SW 1271 (cell line): ENCODE measurements at places on chromosomes 7 and 10.

- no peak for DNase-seq
These were observed 285.9 kb downstream of the ADARB2 start for GRCh38 chr10:1451362-1451888.

GRCh38 chr10:1210667-1211066, 154.5 kb downstream of the WDR37 start:
- DNase-seq, result no peak

DNA sequence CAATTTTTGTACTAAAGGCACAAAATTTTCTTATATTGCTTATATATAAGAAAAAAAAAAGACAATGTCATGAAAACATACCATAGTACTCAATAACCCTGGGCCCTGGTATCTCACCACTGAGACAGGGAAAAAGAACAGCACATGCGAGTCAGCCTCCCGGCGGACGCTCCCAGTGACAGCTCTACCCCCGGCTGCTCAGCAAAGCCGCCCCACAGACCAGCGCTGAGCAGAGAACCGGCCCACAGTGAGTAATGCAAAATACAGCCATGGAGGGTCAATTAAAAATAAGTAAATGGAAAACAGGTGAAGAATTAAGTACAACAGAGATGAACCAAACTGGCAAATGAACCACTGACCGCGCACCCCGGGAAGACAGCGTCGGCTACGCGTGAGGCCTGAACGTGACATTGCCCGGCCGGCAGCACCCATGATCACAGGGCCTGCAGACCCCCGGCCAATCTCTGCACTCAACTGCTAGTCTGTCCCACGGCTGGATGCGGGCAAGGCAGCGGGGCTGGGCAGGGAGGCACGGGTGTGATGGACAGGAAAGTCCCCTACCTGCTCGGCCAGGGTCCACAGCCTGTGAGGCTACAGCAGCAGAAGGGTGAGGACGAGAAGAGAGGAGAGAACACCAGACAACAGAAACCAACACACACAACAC, 175.9 kb downstream of the ZMYND11 start:
- DNase-seq, result no peak

DNA sequence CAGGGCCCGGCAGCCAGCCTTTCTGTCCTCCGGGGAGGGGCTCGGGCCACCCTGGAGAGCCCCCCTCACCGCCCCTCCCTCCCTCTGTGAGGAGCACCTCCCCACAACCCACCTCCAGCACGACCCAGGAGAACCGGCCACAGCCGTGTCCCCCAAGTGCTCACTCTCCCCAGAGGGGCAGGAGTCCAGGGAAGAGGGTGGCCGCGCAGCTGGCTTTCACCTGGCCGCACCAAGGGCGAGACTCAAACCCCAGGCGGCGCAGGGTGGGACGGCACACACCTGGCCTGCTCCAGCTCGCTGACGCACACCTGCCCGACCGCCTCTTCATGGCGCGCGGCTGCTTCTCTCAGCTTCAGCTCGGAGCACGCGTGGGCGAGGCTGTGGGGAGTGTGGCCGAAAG, 73.4 kb downstream of the CFAP46 start:
- DNase-seq, result no peak

DNA sequence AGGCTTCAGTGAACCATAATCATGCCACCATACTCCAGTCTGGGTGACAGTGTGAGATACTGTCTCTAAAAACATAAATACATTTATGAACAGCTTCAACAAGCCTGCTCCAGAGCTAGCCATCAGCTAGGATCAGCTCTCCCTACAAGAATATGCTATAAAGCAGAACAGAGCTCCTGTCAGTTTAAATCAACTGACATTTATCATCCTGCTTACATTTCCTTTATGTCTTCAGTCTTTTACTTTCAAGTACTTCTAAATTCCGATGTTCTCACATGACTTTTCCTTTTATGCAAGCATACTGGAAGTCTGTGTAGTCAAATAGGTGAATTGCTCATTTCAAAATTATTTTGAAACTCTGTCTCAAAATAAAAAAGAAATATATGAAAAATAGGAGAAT, 64.6 kb downstream of the COA1 start:
- DNase-seq, result no peak

DNA sequence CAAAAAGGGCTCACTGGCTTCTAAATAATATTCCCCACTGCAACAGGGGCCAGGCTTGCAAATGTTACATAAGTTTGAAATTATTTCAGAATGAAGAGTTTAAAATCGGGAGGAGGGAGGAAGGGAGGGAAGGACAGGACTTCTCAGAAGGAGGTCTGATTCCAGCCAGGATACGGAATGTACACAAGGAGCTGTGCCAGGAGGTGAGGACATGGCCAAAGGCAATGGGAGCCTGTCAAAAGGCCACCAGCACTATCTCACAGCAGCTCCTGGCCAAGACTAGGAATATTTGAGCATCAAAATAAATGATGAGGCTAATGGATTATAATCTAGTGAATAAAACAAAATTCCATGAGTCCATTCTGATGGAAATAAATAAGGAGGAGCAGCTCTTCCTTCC, 18.6 kb upstream of the DRGX start:
- DNase-seq, result no peak

DNA sequence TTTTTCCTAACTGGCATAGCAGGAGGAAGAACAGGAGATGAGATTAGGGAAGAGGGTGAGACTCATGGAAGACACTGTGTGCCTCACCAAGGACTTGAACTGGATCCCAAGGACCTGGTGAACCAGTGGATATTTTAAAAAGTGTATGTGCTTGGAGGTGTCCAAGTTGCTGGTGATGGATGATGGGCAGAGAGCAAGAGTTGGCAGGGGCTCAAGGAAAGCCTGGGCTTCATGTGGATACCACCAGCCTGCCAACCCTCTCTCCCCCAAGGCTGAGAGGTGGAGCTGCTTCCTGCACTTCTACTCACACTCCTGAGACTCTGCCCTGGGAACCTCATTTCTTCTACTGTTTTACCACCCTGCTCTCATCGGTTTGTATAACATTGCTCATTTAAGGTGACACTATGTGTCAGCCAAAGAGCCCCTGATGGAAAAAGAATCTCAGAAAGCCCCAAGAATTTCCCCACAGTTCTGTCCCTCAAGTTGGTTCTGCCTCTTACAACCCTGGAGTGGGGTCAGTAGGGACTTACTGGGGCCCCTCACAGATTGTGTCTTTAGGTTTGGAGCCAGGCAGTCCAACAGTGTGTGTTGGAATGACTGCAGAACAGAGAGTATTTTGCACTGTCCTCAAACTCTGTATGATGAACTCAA, 56.2 kb upstream of the PDCD4 start:
- no peak for DNase-seq

GRCh38 chr7:7959979-7960670, 8.5 kb upstream of the GLCCI1 start:
- no peak for DNase-seq

DNA sequence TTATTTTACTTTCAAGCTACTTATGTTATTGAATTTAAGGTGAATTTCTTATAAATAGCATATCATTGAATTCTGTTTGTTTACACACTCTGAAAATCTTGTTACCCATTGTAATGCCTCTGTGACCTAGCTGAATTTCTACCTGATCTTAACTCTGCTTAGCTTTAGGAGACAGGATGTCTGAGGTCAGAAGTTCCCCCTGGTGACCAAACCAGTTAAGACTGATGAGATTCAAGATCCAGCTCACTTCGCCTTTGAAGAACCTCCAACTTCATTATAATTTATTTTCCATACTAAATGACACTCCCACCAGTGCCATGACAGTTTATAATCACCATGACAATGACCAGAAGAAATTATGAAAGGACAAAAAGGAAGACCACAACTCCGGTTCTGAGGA, 213.4 kb upstream of the CDC14C start:
- DNase-seq, result no peak

DNA sequence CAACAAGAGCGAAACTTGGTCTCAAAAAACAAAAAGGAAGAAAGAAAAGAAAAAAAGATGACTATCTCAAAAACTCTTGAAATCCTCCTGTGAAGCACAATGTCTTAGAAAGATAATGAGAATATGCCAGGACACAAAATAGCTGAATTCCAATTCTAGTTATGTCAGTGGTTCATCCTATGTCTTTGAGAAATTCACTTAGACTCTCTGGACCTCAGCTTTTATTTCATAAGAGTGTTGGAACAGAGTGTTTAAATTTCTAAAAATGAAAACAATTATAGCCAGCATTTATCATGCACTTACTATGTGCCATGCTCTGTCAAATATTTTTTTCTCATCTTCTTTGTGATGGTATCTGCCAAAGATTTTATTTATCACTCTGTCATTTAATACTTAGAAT, 13.3 kb upstream of the HYCC1 start:
- no peak for DNase-seq

DNA sequence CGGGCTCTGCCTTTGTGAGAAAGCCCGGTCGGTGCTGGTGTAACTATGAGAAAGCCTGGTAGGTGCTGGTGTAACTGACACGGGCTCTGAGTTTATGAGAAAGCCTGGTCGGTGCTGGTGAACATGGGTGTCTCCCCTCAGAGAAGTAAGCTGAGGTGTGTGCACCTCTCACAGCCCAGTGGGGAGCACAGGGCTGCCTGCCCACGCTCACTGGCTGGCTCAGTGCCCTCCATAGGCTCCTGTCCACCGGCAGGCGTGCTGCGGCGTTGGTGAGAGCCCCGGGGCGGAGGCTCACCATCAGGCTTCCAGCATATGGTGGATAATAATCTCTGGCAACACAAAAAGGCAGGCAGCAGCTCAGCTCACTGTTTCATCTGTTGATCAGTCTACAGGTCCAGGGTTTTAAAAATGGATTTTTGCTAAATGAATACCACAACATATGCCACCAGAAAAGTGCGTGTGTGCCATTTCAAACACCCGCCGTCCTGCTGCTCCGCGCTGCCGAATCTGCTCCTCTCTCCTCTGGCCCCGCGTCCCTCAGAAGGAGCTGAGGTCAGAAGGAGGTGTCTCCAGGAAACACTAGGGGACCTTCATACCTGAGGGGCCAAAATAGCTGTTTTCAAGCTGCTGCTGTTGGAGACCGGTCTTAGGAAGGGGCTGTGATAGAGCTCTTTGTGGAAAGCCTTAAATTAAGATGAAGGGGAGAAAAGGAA, 365.7 kb downstream of the DNAJB6 start:
- DNase-seq, result no peak

DNA sequence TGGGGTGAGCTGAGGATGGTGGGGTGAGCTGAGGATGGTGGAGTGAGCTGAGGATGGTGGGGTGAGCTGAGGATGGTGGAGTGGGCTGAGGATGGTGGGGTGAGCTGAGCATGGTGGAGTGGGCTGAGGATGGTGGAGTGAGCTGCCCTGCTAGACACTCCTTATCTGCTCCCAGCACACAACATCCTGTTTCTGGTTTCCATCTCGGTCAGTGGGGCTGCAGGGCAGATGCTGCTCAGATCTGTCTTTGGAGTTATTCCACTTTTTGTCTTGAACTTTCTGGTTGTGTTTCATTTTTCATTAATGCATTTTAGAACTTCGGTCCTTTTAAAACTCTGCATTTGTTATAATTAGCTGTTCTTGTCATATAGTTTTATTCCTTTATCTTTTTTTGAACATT, 67.9 kb upstream of the ANTXRL start:
- DNase-seq, result no peak

- DNase-seq, result no peak
These were observed 682.5 kb downstream of the LRMDA start for GRCh38 chr10:76113952-76114351.

DNA sequence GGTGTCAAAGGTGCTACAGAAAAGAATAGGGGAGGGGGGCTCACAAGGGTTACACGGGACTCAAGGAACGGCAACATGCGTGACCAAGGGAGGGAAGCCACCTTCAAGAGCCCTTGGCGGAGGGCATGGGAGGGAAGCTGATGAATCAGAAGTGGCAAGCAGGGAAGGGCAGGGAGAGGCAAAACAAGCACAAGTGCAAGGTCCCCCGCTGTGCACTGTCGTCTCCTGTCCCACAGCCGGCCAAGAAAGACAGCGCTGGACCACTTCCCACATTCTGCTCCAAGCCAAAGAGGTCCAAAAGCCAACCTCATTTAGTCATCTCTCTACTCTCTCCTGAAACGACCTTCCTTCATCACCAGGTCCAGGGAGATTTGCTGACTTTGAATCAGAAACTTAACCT, 102.7 kb downstream of the CALN1 start:
- DNase-seq, result no peak

DNA sequence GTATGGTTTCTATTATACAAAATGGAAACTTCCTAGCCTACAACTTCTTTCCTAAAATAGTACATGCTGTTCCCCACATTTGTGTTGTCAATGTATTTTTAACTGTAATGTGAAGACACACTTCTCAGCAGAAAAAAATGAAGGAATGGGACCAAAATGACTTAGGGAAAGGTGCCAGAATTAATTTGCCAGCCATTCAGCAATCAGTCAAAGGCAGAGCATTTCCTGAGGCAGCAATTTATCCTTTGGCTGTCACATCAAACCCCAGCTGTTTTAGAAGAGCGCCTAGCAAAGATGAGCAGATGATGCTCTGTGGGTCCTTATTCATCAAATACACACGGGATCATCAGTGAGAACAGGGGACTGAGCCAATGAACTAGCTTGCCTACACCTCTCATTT, 592.5 kb downstream of the KCNMA1 start:
- DNase-seq, result no peak

GRCh38 chr10:123301077-123301857, 147.1 kb downstream of the BUB3 start:
- no peak for DNase-seq

GRCh38 chr7:151696721-151697514, 177.2 kb upstream of the RHEB start:
- no peak for DNase-seq

GRCh38 chr7:29957521-29958310, 31.9 kb downstream of the SCRN1 start:
- no peak for DNase-seq

GRCh38 chr10:23445591-23445990, 6.7 kb downstream of the OTUD1 start:
- no peak for DNase-seq

DNA sequence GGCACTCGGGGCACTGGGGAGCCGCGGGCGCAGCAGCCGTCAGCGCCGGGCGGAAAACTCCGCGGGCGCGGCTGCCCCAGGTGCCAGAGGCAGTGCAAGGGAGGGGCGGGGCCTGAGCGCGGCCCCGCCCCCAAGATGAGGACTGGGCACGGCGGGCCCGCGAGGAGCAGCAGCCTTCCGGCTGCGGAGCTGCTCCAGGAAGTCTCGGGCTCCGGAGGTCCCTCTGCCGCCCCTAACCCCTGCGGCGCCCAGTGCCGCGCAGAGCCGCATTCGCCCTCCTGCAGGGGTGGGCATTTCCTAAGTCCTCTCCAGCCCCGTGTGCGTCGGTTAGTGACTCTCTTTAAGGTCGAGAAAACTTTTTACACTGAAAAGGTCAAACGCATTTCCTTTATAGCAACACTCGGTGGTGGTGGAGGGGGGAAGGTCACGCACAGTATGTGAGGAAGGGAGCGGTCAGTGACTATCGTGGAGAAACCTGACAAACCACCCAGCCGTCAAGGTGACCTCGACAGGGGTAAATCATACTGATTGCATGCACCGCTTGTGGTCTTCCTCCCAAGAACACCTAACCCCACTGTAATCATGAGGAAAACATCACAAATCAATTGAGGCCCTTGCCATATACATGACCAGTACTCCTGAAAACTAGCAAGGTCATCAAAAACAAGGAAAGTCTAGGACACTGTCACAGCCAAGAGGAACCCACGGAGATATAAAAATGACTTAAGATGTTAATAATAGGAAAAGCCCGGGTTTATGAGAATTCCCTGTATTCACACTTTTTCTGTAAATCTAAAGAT, at the start of gene ANXA11:
Gene ANXA11 (minus strand): TSS at position 61 of the 800 bp plus-strand sequence. CDS start 32,676 bp downstream, outside the sequence.
- DNase-seq, result peak; percentile 74

GRCh38 chr7:140773104-140773503, 76.6 kb downstream of the NDUFB2 start:
- DNase-seq, result no peak
